ENCODE measurements at places on chromosomes 2 and 18. TPM values are rescaled to one million over a fixed set of nuclear protein-coding genes. Genes with fewer than 3 reads are reported as not detected.

Gene MAP3K19
- total RNA-seq: not detected

Gene ASTL
- not detected for total RNA-seq

DNA sequence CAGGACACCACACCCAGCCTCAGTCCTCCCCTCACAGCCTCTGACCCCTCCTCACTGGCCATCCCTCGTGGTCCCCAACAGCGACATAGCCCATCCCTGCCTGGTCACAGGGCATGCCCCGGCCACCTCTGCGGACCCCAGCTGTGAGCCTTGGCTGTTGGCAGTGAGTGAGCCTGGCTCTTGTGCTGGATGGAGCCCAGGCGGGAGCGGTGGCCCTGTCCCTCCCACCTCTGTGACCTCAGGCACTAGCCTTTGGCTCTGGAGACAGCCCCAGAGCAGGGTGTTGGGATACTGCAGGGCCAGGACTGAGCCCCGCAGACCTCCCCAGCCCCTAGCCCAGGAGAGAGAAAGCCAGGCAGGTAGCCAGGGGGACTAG, 7.9 kb downstream of the DES start:
- H3K27me3 ChIP-seq: peaks cover 48% of the 10 kb centered on the region
- H3K36me3 ChIP-seq: no peaks in the 10 kb centered on the region
- no peak overlapping the region for H3K4me3 ChIP-seq
- no peaks in the 10 kb centered on the region for H3K4me1 ChIP-seq
- no peak overlapping the region for H3K27ac ChIP-seq

GRCh38 chr2:188495969-188496431, 204.3 kb downstream of the GULP1 start:
- no peak overlapping the region for H3K27ac ChIP-seq
- peaks cover 11% of the 10 kb centered on the region for H3K4me1 ChIP-seq
- no peak for DNase-seq
- no peaks in the 10 kb centered on the region for H3K27me3 ChIP-seq
- peaks cover 6% of the 10 kb centered on the region for H3K36me3 ChIP-seq

- no peak overlapping the region for H3K4me3 ChIP-seq
- H3K4me1 ChIP-seq: no peaks in the 10 kb centered on the region
- H3K27me3 ChIP-seq: no peaks in the 10 kb centered on the region
Observed at GRCh38 chr2:174138161-174138560, 110.2 kb downstream of the OLA1 start.

DNA sequence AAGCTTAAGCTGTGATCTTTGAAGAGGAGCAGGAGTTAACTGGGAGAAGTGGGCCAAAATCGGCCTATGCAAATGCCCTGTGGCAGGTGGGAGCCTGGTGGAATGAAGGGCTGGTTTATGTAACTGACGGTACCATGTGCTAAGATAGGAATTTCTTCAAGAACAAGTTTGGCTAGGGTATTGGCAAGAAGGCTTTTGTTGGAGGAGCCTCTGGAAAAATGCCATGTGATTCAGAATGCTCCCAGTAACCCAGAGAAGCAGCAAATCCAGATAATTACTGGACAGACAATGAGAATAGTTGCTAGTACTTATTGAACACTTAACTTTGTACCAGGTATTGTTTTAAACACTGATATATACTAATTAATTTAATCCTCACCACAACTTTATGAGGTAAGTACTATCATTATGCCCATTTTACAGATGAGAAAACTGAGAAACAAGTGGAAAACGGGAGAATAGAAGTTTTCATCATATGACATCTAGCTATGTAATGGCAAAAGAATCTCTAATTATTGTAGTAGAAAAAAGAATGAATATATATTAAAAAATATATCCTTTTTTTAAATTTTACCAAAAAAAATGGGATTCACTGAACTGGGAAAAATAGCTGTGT, 9.1 kb upstream of the FAM124B start:
- no peaks in the 10 kb centered on the region for H3K27me3 ChIP-seq
- H3K36me3 ChIP-seq: no peaks in the 10 kb centered on the region
- no peaks in the 10 kb centered on the region for H3K4me1 ChIP-seq
- DNase-seq: no peak

DNA sequence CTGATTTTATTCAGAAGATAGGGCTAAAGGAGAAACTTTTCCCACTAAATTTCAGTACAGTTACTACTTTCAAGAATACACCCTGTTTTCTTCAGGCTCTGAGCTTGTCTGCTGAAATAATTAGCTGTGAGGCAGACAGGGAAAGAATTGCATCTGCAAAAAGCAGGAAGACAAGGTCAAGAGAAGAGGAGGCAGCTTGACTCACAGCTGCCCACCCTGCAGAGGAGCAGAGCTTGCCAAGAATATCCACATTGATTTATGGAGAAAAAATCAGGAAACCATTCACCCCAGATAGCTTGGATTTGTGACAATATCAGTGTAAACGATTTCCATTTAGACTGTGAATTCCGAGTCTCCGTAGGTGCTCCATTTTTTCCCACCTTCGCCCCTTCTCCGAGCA, 49.0 kb downstream of the ACTR2 start:
- no peak for DNase-seq
- H3K27me3 ChIP-seq: no peaks in the 10 kb centered on the region
- no peaks in the 10 kb centered on the region for H3K4me1 ChIP-seq
- no peak overlapping the region for H3K27ac ChIP-seq

- no peak overlapping the region for H3K27ac ChIP-seq
- no peak for DNase-seq
- no peaks in the 10 kb centered on the region for H3K36me3 ChIP-seq
- no peak overlapping the region for H3K4me3 ChIP-seq
- H3K27me3 ChIP-seq: peaks cover 24% of the 10 kb centered on the region
Observed at GRCh38 chr2:169105476-169105875, 36.1 kb downstream of the DHRS9 start.

- no peak overlapping the region for H3K4me3 ChIP-seq
- peaks cover 1% of the 10 kb centered on the region for H3K4me1 ChIP-seq
- H3K27me3 ChIP-seq: peaks cover 4% of the 10 kb centered on the region
- no peak overlapping the region for H3K27ac ChIP-seq
- DNase-seq: no peak
Observed at GRCh38 chr2:19261061-19261460, 97.4 kb downstream of the OSR1 start.

GRCh38 chr2:194103941-194104659, 1552.9 kb upstream of the SLC39A10 start:
- no peaks in the 10 kb centered on the region for H3K4me1 ChIP-seq
- no peak overlapping the region for H3K27ac ChIP-seq
- H3K36me3 ChIP-seq: no peaks in the 10 kb centered on the region
- H3K27me3 ChIP-seq: no peaks in the 10 kb centered on the region
- no peak overlapping the region for H3K4me3 ChIP-seq
- DNase-seq: no peak

GRCh38 chr18:24086082-24086481, 52.8 kb upstream of the CABYR start:
- H3K36me3 ChIP-seq: peaks cover 15% of the 10 kb centered on the region
- no peak overlapping the region for H3K4me3 ChIP-seq
- no peaks in the 10 kb centered on the region for H3K27me3 ChIP-seq
- no peak for DNase-seq

DNA sequence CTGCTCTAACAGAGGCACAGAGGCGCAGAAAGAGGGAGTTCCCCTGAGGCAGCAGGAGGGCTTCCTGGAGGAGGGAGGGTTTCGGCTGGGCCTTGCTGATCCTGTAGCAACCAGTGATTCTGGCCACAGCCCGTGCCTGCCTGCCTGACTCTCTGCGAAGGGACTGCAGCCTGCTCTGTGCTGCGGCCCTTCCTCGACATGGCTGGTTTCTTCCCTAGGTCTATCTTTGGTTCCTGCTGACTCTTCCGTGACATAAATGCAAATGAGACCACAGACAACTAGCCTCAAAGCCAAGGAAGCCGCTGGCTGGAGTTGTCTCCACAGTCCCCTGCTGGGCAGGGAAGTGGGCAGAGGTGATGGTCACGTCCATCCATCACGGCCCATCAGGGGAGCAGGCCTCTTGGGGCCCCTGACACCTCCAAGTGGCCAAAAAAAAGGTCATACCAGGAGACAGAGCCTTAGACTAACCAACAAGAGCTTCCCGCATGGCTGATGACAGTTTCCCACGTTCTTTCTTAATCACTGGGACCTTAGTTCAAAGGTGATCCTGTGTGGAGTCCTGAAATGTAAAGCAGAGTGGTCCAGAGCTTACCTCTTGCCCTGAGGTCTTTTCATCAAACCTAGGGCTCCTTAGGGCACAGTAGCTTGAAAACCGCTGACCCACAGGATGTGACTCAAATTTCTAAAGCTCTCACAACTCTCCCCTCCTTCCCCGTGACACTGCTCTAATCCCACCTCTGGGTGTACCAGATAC, 55.3 kb downstream of the HS1BP3 start:
- H3K27ac ChIP-seq: peak overlapping the region; percentile 81
- peaks cover 16% of the 10 kb centered on the region for H3K4me1 ChIP-seq
- no peaks in the 10 kb centered on the region for H3K27me3 ChIP-seq
- no peaks in the 10 kb centered on the region for H3K36me3 ChIP-seq
- H3K4me3 ChIP-seq: no peak overlapping the region
